Right forelimb (tissue), 1 donor: ENCODE measurements at places on chromosomes 4 and X.

- DNase-seq = no peak
Measured at GRCh38 chr4:125323654-125324053, 8.9 kb downstream of the FAT4 start.

GRCh38 chrX:130039847-130040246, 57.4 kb downstream of the BCORL1 start:
- DNase-seq = no peak

DNA sequence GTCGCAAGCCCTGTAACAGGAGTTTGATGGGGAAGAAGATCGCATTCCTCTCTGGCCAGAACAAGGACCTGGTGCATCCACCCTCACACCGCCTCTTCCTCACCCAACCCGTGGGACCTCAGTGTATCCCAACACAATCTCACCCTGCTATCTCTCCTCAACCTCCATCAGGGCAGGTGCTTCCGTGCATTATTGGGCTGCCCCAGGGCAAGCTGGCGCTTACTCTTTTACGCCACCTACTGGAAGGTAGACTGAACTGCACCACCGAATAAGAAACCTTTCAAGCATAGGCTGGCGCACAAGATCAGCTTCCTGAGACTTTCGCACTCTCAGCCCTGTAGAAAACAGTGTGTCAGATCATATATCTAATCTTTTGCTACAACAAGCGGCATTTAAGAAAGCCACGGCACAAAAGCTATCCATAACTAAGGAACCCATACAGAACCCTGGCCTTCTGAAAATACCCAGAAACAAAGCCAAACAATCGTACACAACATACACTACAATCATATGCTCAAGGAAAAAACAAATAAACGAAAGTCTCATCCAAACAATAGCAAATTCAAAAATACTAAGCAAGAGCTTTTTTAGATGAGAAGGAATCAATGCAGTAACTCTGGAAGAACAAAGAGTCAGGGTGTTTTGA, 209.3 kb downstream of the UGT8 start:
- DNase-seq = no peak

- no peak for DNase-seq
Measured at GRCh38 chr4:94232519-94232918, 24.9 kb downstream of the SMARCAD1 start.

- DNase-seq = peak; percentile 55
Measured at GRCh38 chr4:23747281-23747735, 142.5 kb downstream of the PPARGC1A start.

DNA sequence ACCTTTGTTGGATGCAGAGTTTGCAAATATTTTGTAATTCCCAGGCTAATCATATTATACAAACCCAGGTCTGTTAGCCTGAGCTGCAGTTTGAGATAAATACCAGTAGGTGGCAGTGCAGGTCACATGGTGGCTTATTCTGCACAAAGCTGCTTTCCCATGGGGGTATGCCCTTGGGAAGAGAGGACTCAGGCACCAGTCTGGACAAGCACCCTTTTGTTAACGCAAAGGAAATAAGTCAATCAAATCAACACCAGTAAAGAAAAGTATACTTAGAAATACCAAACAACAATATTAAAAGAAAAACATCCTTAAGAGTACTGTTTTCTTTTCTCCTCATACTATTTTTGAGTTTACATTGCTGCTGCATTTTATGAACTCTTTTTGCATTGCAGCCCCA, 389.0 kb upstream of the ZFP42 start:
- DNase-seq = no peak

DNA sequence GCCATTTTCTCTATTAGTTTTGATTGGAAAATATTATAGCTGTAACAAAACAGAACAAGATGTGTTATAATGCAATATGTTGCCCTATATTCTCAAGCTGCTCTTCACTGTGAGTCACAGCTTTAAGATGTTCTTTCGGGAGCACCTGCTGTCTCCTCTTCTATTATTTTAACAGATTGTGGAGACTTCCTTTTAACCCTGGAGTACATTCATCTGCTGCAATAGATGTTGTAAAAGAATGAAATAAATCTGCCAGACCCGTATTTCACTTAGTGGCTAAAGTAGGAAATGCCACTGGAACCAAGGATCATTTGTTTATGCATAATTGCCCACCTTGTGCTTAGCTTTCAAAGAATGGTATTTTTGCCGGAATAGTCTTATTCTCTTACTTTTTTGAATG, 11.1 kb downstream of the LSM6 start:
- DNase-seq = no peak

GRCh38 chr4:46081248-46081647, 42.6 kb downstream of the GABRG1 start:
- DNase-seq = no peak

GRCh38 chr4:38967260-38968095, 64.7 kb downstream of the TMEM156 start:
- no peak for DNase-seq

GRCh38 chr4:88244816-88245579, 39.4 kb downstream of the PPM1K start:
- no peak for DNase-seq

GRCh38 chr4:78217557-78217956, 160.4 kb downstream of the FRAS1 start:
- DNase-seq = no peak

GRCh38 chrX:102658556-102658955, 7.3 kb downstream of the GPRASP1 start:
- no peak for DNase-seq

DNA sequence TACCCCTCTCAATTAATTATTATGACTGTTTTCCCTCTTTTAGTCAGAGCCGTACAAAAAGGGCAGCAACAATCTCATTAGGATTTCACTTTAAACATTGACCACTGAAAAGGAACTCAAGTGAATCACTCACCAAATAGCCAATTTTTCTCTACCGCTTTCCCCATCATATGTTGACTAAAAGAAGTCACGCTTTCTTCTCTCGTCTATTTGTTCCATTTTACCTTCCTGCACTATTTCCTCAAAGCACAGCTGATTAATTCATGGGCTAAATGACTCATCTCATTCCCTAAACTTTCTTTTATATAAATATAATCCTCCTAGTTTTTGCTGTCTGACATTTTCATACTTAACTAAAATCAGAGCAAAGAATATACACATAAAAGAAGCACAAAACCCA, 8.2 kb downstream of the MID1 start:
- no peak for DNase-seq

DNA sequence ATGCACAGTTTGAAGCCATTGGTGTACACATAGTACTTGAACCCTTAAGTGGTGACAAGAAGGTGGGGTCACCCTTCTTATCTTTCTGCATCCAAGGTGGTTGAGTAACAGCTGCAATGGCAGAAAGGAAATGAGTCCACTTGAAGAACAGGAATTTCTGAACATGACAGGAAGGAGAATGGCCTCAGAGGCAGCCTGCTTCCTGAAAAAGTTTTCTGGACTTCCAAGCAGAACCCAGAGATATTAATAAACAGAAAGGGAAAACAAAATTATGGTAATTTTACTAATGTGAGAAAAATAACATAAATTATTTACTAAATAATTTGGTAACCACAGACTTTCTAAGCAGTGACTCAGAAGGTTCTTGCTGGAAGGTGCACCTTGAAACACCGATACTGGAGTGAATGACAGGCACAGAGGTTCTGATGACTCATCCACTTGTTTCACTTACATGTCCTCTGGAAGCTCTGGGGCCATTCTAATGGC, 119.9 kb upstream of the HS3ST1 start:
- no peak for DNase-seq

DNA sequence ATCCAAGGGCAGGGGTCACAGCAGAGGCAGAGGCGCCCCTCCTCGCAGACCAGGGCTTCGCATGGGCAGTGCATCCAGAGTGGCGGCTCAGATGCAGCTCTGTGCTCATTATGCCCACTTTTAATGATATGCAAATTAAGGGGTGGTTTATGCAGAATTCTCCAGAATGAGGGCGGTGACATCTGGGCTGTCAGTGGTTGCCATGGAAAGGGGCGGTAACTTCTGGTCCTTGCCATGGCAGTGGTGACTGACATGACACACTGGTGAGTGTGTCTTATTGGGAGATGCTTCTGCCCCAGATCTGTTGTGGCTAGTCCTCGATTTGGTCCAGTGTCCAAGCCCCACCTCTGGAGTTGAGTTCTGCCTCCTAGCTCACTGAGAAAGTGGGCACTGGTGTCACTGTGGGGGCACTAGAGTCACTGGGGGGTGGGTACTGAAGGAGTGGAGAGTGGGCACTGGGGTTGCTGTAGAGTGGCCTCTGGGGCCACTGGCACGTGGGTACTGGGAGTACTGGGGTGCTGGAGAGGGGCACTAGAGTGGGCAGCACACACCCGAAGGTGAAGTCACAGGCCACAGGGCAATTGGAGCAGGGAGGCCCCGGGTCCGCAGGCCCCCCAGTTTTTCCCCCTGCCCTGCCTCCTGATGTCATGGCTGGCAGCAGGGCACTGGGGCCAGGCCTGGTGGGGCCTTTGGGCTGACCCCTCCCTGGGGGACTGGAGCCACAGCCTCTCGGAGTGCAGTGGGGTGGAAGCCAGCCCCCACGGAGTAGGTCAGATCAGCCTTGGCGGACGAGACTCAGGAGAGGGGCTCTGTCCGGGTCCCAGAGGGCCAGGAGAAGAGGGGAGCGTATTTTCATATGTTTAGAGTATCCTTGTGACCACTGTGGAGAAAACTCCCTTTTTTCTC, 98.6 kb upstream of the NKX1-1 start:
- no peak for DNase-seq

- no peak for DNase-seq
Measured at GRCh38 chrX:12802741-12803140, 11.5 kb downstream of the PRPS2 start.

- no peak for DNase-seq
Measured at GRCh38 chr4:108118505-108118904, 50.2 kb downstream of the LEF1 start.

- DNase-seq = no peak
Measured at GRCh38 chr4:18250564-18250963, 229.0 kb upstream of the LCORL start.

DNA sequence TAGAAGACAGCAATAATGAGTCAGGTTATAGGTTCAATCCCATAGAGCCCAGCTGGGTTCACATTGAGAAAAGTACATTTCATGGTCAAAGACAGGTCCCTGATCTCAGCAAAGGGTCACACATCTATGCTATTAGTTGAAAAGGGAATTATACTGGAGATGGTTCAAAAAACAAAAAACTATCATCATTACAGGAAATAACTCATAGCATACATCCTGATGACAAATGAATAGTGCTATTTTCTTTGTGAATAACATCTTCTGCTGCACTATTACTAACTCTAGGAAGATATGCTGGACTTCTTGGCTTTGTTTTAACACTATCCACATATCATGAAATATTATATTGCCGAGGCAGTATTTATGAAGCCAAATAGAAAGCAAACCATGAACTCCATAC, 202.5 kb upstream of the MAB21L2 start:
- no peak for DNase-seq

DNA sequence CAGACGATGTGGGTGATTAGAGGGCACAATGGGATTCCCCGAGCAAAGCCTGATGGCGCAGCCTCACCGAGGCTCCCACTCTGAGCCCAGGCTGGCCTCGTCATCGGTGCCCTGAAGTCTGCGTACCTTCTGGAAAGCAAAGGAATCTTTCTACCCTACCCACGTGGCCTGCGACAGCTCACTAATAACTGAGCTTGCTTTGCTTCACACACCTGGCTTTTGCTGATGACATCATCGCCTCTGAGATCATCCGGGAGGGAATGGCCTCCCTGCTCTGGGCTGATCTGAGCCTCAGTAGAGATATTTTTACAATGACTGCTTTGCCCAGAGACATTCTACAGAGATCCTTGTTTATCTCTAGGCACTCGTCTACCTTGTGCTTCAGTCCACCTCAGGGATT, 45.4 kb upstream of the PDLIM3 start:
- no peak for DNase-seq

- no peak for DNase-seq
Measured at GRCh38 chr4:17060230-17060629, 161.8 kb upstream of the LDB2 start.

DNA sequence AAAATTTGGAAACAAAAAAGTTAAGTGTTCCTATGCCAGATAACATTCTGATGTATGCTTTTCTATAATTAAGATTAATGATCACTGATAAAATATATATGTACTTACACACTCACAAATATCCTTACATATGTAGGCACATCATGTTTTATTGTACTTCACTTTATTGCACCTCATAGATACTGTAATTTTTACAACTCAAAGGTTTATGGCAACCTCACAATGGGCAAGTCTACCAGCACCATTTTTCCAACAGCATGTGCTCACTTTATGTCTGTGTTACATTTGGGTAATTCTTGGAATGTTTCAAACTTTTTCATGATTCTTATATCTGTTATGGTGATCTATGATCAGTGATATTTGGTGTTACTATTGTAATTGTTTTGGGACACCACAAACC, 57.8 kb upstream of the GPRIN3 start:
- DNase-seq = no peak

DNA sequence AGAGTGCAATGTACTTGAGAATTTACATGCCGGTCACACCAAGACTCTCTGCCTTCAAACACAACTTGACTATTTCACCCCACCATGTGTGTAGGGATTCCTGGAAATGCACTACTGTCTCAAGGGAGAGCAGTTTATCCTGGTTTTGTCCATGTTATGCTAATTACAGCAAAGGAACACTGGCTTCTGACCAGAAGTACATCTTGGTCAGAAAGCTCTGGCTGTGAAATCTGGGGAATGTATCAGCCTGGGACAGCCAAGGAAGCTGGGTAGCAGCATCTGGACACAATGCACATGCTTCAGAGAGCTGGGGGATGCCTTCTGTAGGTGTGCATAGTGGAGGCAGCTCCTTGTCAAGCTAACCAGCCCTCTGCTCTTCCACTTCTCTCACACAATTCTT, 1432.6 kb upstream of the TENM3 start:
- DNase-seq = no peak

GRCh38 chr4:147480502-147480890, 401 bp upstream of the EDNRA start:
- DNase-seq = no peak

DNA sequence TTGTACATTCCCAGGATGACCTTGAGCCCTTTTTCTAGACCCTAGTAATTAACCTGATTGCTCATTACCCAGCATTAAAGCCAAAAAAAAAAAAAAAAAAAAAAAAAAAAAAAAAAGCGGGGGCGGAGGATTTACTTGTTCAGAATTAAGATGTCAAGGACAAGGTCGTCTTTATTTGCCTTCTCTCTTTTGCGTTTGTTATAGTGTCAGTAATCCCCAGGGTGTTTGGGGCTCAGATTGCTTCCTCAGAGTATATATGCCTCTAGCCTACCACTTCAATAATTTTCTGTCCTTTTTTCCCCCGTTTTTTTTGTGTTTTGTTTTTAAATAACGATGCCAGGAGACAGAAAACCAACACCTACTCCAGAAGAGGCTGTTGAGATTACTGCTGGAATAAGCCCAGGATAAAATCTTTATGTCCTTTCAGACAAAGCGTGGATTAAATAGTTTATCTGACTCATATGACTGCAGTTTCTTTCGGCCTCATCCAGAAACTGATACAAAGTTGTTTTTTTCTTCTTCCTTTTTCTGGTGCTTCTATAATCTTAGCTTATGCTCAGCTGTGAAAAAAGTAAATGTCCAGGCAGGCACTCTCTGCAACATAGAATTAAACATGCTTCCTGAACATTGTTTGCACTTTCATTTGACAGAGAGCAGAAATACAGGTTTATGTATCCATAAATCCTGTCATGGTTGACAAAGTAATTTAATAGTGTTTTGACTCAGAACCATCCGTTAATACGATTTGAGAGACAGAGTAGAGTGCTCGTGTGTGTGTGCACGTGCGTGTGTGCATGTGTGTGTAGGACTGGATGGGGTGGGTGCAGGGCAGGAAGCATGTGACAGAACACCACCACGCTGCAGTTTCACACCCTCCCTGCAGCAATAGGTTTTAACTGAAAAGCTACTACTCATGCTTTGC, 138.6 kb downstream of the AFF1 start:
- DNase-seq = no peak

GRCh38 chrX:69216446-69216845, 51.2 kb upstream of the PJA1 start:
- no peak for DNase-seq
